ENCODE measurements at places on chromosomes 3 and 15. TPM values are rescaled to one million over a fixed set of nuclear protein-coding genes. Genes with fewer than 3 reads are reported as not detected.

DAZL gene
- not detected for total RNA-seq

- DNase-seq = peak; percentile 64
Observed at GRCh38 chr15:100601163-100601562, 821 bp downstream of the LINS1 start.

DNA sequence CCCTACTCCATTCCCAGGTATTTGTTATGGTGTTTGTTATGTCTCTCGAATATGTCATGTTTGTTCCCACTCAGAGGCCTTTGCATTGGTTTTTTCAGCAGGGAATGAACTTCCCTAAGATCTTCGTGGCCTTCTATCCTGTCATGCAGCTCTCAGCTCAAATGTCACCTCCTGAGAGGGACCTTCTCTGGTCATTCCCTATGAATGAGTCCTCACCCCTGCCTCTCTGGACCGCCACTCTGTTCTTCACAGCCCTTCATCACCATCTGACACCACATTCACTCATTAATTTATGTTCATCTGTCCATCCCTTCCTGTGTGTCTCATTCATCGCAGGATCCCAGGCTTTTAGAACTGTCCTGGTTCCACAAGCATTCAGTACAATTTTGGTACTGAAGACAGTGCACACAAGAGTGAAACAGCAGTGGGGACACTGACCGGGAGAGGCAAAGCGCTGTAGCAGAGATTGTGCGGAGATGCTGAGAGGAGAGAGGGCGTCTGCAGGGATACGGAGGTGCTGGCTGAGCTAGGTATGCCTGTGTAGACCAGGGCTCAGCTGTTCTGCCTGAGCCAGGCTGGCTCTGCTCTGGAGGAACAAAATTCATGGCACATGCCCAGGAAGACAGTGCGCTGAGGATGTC, 132.3 kb downstream of the CHCHD6 start:
- DNase-seq = no peak

GRCh38 chr3:27279123-27279522, 90.1 kb downstream of the NEK10 start:
- DNase-seq = no peak

DNA sequence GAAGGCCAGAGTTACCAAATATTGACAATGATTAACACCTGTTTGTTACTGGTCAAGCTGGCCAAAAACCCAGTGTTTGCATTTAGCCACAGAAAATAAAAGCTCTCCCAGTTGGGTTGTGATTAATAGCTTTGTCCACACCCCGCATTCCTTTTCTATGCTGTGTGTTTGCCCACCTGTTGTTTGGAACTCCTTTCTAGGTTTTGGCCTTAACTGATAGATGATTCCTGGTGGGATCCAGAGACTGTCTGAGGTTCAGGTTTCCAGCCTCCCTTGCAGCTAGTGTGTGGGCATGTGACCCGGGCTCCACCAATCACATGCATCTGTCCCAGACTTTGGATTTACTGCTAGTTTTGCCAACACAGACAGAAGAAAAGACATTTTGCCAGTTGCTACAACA, 83.8 kb downstream of the PTPRG start:
- no peak for DNase-seq

GRCh38 chr3:11467875-11468274, 175.8 kb downstream of the VGLL4 start:
- DNase-seq = no peak

GRCh38 chr3:46356276-46356675, 2.4 kb downstream of the CCR2 start:
- DNase-seq = no peak

- peak; percentile 27 for DNase-seq
Observed at GRCh38 chr3:18382760-18383369, 42.3 kb downstream of the SATB1 start.

- DNase-seq = no peak
Observed at GRCh38 chr3:79161941-79162340, 605.9 kb downstream of the ROBO1 start.

- no peak for DNase-seq
Observed at GRCh38 chr15:90929246-90930019, 2.9 kb downstream of the HDDC3 start.

GRCh38 chr3:187291001-187291511, 481 bp downstream of the MASP1 start:
- DNase-seq = no peak

TMEM212 gene
- total RNA-seq = not detected

DNA sequence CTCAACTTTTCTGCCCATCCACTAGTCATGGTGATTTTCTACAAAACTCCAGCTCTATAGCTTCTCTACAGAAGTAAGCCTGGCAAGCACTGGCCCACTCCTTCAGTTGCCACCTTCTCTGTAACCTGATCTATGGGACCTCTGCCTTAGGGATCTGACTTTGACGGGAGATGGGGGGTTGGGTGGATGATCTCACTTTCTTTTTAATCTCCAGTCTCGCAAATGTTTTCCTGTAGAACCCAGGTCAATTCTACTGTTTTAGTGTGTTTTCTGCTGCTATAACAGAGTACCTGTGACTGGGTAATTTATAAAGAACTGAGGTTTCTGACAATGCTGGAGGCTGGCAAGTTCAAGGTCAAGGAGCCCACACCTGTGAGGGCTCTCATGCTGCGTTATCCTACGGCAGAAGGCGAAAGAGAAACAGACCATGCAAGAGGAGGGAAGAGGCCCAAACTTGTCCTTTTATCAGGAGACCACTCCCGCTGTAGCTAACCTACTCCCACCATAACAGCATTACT, 189.9 kb upstream of the THRB start:
- DNase-seq = no peak

DNA sequence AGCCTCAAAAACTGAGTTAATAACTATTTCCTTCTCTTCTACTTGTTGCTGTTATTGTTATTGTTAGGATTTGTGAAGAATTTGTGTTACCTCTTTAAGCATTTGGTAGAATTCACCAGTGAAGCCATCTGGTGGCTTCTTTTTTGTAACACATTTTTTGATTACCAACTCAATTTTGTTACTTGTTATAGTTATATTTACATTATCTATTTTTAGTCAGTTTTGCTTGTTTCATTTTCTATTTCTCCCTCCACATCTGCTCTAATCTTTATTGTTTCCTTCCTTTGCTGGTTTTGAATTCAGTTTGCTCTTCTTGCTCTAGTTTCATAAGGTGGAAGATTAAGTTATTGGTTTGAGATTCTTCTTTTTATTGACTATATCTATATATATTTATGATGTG, 3.7 kb upstream of the SLC9C1 start:
- no peak for DNase-seq

DNA sequence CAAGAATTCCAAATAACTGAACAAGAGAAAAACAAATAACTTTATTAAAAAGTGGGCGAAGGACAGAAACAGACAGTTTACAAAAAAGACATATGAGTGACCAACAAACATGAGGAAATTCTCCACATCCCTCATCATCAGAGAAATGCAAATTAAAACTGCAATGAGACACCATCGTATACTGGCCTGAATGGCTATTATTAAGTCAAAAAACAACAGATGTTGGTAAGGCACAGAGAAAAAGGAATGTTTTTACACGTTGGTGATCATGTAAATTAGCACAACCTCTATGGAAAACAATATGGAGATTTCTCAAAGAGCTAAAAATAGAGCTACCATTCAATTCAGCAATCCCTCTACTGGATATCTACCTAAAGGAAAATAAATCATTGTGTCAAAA, 1260.4 kb upstream of the ALCAM start:
- DNase-seq = no peak

GNAT1 gene
- not detected for total RNA-seq

DNA sequence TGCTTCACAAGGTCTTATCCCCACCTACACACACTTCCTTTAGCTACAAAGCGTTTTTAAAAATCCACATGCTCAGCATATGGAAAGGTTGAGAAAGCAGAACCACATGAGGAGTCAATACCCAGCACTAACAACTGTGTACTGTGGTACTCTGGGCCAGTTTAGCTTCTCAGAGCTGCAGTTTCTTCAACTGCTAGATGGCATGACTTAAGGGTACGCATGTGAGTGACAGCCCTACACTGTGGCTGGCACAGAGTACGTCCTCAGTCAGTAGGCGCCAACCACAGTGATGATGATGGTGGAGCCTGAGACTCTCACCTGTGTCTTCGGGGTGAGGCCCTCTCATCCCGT, 17.4 kb downstream of the CCDC12 start:
- DNase-seq = peak; percentile 72

GRCh38 chr3:98985431-98985830, 83.9 kb upstream of the DCBLD2 start:
- no peak for DNase-seq

DNA sequence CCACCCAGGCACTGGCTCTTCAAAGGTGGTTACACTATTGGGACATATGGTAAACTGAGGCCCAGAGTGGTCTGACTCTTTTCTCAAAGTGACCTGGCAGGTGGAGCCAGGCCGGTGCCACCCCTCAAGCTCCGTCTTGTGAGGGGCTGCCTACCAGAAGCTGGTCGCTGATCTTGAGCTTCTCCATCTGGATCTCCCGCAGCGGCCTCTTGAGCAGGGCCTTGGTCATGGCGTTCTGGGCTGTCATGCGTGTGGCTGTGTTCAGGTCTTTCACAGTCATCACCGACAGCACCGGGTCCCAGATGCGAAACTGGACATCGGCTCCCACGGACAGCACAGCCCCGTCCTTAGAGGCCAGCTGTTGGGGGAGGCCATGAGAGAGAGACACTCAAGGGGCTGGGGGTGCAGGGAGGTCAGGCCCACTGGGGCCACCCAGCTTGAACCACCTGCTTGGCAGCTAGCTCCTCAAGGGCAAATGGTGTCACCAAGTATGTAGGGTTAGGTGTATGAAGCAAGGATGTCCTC, 3.6 kb downstream of the STOML1 start:
- DNase-seq = no peak

- DNase-seq = peak; percentile 20
Observed at GRCh38 chr3:23761440-23761896, 44.3 kb upstream of the UBE2E1 start.

DNA sequence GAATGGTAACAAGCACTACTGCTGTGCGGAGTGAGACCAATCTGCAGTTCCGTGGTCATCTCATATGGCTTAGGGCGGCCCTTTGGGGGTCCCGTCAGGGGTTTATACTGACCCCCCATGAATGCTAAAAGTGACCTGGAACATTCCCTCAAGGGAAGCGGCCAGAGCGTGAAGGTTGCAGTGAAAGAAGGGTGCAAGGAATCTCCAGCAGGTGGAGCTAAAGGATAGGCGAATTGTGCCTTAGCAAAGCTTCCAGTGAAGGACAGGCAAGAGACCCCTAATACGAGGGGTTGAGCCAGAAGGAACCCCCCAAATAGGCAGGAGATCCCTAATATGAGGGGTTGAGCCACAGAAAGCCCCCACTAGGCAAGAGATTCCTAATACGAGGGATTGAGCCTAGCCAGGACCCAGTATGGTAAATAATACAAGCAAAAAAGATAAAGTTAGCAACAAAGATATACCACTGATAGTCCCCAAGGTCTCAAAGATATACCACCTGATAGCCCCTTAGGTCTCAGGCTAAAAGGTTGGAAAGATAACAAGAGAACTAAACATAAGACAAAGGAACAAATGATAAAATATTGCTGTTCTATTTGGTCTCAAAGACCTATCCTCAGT, 32.8 kb downstream of the ZNF589 start:
- DNase-seq = peak; percentile 65

GRCh38 chr15:21271566-21271965, 168.7 kb downstream of the POTEB3 start:
- DNase-seq = no peak

DNA sequence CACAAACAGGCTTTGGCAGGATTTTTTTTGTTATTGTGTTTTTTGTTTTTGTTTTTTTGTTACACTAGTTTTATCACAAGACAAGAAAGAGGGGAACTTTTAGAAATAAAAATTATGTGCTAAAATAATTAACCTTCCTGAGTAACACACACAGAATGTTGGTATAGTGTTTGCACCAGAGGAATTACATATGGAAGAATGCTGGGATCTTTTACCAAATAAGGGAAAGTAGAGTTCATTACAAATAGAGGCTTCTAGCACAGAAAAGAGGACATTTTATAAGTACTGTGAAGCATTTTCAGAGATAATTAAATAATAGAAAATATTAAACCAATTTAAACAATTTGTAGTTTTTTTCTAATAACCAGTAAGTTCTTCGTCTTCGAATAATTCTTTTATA, 116.0 kb downstream of the IGF1R start:
- no peak for DNase-seq

DNA sequence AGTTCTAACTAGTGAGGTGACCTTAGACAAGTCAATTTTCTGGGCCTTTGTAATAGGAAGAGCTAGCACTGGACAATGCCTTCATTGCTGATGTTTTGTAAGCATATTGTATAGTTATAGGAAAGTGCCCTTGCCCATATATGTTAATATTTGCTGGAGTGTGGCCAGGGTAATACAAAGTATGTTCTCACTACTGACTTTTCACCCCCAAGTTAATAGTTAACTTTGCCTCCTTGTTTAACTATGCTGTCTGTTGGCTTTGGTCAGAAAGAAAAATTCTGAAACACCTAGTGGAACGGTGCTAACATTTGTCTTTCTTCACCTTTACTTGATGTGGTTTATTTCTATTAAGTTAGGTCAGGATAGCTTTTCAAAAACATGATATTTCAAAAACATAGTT, 287.4 kb upstream of the CTNNB1 start:
- no peak for DNase-seq

KLHL40 gene
- not detected for total RNA-seq

GRCh38 chr15:95972812-95973211, 357.7 kb upstream of the NR2F2 start:
- DNase-seq = no peak

DNA sequence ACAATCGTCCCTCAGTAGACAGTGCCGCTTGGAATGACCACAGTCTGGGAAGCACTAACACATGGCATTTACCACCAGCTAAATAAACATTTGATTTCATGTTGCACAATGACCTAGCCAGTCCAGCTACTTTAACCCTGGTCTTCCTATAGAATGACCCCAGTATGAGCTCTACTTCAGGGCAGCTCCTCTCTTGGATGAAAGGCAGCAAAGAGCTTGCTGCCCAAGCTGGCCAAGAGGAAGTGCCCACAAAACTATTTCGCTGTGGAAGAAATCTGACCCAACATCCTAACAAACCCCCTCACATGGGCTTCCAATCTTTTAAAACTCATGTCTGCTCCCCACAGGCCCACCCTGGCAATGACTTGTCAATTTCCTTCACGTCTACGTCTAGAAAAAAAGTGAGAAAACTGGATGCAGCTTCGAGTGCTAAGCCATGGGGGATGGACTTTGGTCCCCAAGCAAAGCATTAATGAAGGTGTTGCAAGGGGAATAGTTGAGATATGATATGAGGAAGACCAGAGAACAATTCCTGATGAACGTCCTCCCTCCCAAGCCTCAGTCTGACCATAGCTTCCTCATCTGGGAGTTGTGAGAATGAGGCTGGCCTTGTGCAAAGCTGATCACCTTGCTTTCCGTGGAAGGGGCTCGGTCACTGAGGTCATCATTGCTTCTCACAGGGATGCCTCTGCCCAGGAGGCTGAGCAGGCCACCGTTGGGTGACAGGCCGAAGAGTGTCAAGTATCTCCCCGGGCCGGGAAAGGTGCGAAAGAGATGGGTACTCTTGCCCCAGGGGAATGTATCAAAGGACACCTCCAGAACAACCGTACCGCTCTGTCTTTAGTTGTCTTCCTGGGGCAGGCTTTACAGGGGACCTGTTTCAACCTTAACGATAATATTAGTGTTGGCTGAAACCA, 964 bp downstream of the SLC25A20 start:
- DNase-seq = peak; percentile 27
